ENCODE measurements at places on chromosomes 12 and 14.

- no peak for DNase-seq
Measured at GRCh38 chr12:132218527-132218875, 74.2 kb downstream of the NOC4L start.

GRCh38 chr12:45314770-45315169, 98.9 kb downstream of the ANO6 start:
- no peak for DNase-seq

- no peak for DNase-seq
Measured at GRCh38 chr14:38710196-38710595, 392.8 kb downstream of the SEC23A start.

GRCh38 chr14:104115691-104116287, 22.6 kb upstream of the KIF26A start:
- DNase-seq = no peak

DNA sequence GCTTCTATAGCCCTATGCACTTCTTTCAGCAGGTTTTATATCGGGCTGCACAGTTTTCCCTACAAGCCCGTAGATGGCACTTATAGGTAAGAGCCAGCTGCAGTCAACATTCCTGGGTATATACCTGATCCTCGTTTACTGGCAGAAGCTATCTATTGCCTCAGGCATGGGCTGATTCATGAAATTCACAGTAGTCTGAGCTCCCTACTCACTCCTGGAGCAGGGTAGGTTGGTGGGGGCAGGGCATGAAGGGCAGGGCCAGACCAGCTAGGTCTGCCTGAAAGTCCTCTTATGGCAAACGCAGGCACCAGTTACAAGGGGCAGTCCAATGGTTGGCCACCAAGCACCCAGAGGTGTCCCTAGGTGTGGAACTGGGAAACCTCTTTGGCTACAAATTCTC, 345.8 kb downstream of the RPS29 start:
- DNase-seq = no peak

DNA sequence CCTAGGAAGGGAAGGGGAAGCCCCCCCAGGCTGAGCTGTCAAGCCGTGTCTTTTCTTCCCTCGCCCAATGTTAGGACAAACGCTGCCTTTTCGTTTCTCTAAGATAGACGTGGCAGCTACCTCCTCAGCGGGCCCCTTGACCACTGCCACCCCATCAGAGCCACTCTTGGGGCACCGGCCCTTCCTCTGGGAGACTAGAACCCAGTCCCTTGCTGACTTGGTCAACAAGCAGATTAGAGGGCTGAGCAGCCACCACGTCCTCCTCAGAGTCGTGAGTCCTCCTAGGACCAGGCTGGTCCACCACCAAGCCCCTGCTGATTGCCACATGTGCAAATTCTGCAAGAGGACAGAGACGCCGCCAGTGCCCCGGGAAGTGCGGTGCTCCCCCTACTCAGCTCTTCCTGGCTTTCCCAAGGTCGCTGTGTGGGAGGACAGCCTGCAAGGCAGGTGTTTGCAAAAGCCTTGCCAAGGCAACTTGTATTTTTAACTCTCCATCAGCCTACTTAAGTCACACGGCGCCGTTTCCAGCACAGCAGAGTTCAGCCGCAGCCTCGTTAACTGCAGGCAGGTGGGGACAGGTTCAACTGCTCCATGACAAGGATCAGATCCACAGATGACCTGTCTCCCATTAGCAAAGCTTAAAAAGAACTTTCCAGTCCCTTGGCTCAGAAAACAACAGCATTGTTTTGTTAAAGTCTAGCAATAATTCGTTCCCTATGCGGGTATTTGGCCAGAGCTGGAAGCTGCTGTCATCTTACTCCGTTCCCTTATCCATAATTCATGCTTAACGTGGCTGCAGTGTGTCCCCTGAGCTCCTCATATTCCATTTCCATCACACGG, 65.6 kb downstream of the TESC start:
- DNase-seq = peak; percentile 52

- DNase-seq = no peak
Measured at GRCh38 chr12:111408686-111409402, 3.1 kb downstream of the SH2B3 start.

DNA sequence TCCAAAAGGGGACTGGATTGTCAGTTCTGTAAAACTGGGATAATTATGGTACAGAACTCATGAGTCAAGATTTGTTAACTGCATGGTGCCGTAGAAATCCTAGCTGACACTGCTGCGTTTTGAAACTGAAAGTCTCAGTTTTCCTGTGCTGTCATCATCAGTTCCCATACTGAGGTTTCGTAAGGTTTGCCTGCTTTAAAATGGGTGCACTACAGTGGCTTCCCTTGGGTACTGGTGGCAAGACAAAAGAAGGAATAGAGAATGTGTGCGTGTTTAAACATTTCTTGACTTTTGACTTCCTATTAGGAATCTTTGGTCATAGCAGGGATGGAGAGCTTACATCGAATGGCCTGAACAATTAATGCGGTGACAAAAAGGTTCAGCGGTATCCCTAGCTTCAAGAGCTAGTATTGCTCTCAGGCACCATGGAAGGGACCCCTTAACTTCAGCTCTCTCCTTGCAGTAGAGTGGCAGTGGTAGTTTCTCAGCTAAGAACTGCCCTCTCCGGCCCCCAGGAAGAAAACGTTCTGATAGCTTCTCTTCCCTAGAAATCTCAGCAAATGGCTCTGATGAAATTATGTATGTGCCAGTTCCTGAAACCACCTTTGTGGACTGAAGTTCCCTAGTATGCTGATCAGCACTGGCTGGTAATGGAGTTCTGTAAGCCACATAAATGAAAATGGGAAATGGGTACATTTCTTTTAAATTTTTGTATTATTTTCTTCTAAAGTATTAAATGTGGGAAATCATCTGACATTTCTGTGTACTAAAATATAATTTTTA, 28.9 kb downstream of the ANO6 start:
- DNase-seq = no peak

- DNase-seq = no peak
Measured at GRCh38 chr12:119302451-119303080, 32.0 kb upstream of the CCDC60 start.

- peak; percentile 91 for DNase-seq
Measured at GRCh38 chr12:26987634-26988424, 26.4 kb downstream of the TM7SF3 start.
